ENCODE measurements at places on chromosomes 4 and X. TPM values are rescaled to one million over a fixed set of nuclear protein-coding genes. Genes with fewer than 3 reads are reported as not detected.

Gene CNKSR2
- total RNA-seq, result 7.2 TPM

GRCh38 chrX:12548341-12548740 is 242.9 kb upstream of the PRPS2 start:
- H3K27me3 ChIP-seq, result no peaks in the 10 kb centered on the region
- no peak for DNase-seq
- H3K4me1 ChIP-seq, result no peaks in the 10 kb centered on the region
- no peaks in the 10 kb centered on the region for H3K36me3 ChIP-seq

Gene RASGEF1B
- total RNA-seq, result 45.1 TPM

DNA sequence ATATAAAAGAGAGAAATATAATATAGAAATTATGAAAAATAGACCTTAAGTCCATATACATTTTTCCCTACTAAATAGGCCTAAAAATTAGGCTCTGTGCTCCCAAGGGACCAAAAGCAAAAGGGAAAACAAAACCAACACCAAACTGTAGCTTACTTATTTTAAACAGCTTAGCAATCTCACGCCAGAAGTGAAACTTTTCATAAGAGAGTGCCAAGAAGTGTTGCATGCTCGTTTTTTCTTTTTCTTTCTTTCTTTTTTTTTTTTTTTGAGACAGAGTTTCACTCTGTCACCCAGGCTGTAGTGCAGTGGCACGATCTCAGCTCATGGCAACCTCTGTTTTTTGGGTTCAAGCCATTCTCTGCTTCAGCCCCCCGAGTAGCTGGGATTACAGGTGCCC is 250.4 kb downstream of the TMA16 start:
- no peak overlapping the region for H3K27ac ChIP-seq
- no peak for DNase-seq
- H3K27me3 ChIP-seq, result no peaks in the 10 kb centered on the region
- no peaks in the 10 kb centered on the region for H3K36me3 ChIP-seq
- no peak overlapping the region for H3K4me3 ChIP-seq

- no peak for DNase-seq
- H3K27me3 ChIP-seq, result no peaks in the 10 kb centered on the region
- H3K4me1 ChIP-seq, result no peaks in the 10 kb centered on the region
- H3K4me3 ChIP-seq, result no peak overlapping the region
- no peak overlapping the region for H3K27ac ChIP-seq
These were observed 11.3 kb downstream of the MAGEA1 start for GRCh38 chrX:153190381-153190780.

Gene CT45A1
- not detected for total RNA-seq

- H3K4me1 ChIP-seq, result no peaks in the 10 kb centered on the region
- no peak for DNase-seq
- no peaks in the 10 kb centered on the region for H3K36me3 ChIP-seq
These were observed 160.8 kb downstream of the DKK2 start for GRCh38 chr4:106875340-106875739.

Gene SPARCL1
- total RNA-seq, result 369 TPM

DNA sequence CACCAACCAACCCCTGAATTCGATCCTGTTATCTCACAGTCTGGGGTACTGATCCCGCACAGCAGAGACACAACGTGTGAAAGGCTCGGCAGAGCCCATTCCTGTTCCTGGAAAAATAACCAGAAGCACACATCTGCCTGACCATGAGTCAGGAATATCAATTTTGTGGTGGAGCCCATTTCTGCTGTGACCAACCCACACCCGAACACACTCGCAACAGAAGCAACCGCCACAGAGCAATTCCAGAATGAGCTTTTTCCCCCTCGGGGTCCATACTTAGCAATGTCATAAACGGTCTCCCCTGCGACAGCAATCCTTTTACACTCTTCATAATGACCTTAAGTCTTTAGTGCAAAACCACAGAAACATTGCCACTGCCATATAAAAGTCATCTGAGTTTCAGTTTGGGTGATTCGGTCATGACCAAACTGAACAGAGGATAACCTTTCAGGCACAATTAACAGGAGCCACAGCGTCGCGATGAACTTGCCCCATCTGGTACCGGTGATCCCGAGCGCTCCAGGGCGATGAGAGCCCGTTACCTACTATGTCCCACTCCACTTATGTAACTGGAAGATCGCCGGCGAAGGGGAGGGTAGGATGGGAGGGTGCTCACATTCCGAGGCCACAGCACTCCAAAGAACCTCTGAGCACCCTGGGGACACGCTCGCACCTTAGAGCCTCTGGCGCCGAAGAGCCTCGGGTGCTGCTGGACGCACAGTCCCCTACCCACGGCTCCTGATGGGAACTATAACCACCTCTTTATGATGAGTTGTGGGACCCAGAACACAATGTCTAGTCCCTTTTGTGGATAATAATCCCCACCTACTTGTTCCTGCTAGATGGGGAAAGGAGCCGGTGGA is 1.1 kb downstream of the MECP2 start:
- H3K27ac ChIP-seq, result peak overlapping the region; percentile 89
- DNase-seq, result peak; percentile 64
- no peaks in the 10 kb centered on the region for H3K27me3 ChIP-seq
- H3K4me1 ChIP-seq, result peaks cover 9% of the 10 kb centered on the region

DNA sequence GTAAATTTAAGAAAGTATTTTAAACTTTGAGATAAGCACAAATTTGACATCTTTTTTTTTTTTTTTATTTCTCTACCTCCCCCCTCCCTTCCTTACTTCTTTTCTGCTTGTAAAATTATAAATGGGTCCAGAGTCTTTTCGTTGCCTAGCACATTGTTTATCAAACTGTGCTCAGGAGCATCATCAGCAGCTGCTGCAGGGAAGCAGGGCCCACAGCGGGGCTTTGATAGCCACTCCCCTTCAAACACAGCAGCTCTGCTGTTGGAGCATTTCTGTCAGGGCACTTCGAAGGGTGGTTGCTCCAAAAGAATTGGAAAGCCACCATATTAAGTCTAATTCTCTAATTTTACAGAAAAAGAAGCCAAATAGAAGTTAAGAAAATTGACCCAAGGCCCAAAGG is 588.3 kb downstream of the SPRY1 start:
- no peaks in the 10 kb centered on the region for H3K36me3 ChIP-seq
- peak overlapping the region; percentile 61 for H3K27ac ChIP-seq
- H3K27me3 ChIP-seq, result no peaks in the 10 kb centered on the region
- H3K4me3 ChIP-seq, result no peak overlapping the region

- DNase-seq, result no peak
- no peaks in the 10 kb centered on the region for H3K27me3 ChIP-seq
- H3K36me3 ChIP-seq, result no peaks in the 10 kb centered on the region
These were observed 118.7 kb upstream of the CHRDL1 start for GRCh38 chrX:110914281-110914680.

- no peak overlapping the region for H3K4me3 ChIP-seq
- no peaks in the 10 kb centered on the region for H3K27me3 ChIP-seq
- no peak overlapping the region for H3K27ac ChIP-seq
- H3K4me1 ChIP-seq, result peaks cover 11% of the 10 kb centered on the region
These were observed 62.5 kb downstream of the KIAA0232 start for GRCh38 chr4:6845027-6845426.

- H3K4me1 ChIP-seq, result peaks cover 7% of the 10 kb centered on the region
- no peaks in the 10 kb centered on the region for H3K27me3 ChIP-seq
- H3K27ac ChIP-seq, result no peak overlapping the region
- no peak for DNase-seq
- H3K4me3 ChIP-seq, result no peak overlapping the region
These were observed 5.3 kb upstream of the G3BP2 start for GRCh38 chr4:75678473-75678872.

All from upper lobe of right lung (tissue), 1 donor.